ENCODE measurements at places on chromosomes 3 and 15.

- DNase-seq: no peak
Observed at GRCh38 chr3:168395551-168395950, 299.8 kb upstream of the GOLIM4 start.

- no peak for DNase-seq
Observed at GRCh38 chr3:127786353-127787070, 35.8 kb downstream of the MGLL start.

- no peak for DNase-seq
Observed at GRCh38 chr3:104178680-104179079, 1188.0 kb upstream of the ALCAM start.

DNA sequence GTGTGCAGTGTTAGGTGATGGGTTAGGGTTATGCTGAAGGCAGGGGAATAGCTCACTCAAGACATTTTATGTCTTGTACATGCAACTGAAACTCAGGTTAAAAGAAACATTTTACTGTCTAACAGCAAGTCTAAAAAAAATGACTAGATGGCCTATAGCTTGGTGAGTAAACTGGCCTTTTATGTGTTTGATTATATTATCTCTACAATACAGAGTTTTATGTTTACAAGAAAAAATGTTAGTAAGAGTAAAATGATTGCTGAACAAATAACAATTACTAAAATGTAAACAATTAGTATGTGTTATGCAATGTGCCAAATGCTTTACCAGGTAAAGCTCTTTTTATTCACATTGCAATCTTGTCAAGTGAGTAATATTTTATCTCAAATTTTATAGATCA is 1039.6 kb downstream of the ROBO2 start:
- no peak for DNase-seq

DNA sequence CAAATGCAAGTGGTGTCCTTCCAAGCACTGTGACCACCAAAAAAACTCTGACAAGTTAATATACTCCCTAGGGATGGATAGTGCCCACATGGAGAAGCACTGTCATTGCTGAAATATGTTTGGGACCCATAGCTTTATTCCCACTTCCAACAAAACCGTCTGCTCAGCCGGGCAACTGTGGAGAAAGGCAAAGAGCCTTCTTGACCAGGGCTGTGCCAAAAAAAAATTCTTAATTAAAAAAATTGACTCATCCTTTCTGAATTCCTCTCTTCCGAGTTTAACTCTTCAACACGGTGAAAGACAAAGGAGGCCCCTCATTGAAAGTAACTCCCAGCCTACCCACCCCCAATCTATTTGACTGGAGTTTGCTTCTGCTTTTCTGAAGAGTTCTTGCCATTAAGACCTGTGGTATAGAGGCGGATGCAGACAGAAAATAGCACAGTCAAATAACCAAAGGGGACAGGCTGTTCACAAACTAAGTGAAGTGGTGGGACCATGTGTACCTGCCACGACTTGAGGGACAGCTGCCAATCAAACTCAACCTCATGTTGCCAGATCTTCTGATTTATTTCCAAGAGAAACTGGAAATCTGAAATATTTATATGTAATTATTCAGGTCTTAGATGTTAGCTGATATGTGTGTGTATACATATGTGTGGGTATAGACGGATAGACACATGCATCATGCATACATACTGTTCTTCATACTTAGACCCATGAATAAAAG is 135.4 kb upstream of the PFN2 start:
- no peak for DNase-seq

- no peak for DNase-seq
Observed at GRCh38 chr15:59203008-59203407, 3.6 kb upstream of the LDHAL6B start.

GRCh38 chr15:69996321-69997160 is 101.2 kb downstream of the TLE3 start:
- no peak for DNase-seq

- DNase-seq: no peak
Observed at GRCh38 chr3:62529230-62529629, 155.9 kb upstream of the FEZF2 start.

GRCh38 chr3:192915304-192915703 is 2.4 kb downstream of the MB21D2 start:
- DNase-seq: no peak

DNA sequence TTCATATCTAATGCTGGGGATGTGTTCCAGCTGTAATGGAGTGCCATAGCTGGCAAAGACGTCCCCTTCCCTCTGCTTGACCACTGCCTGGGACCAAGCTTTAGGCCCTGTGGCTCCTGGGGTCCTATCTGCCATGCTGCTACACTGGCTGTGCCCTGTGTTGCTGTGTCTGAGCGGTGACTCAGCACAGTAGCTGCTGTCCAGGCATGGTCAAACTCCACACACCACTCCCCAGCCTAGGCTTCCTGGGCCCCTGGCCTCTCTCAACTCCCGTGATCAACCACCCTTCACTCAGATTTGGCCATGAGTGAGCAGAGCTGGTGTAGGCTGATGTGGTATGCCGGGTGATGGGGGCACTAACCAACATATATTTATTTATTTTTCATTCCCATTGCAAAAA is 27.0 kb downstream of the EPHB1 start:
- DNase-seq: no peak

- DNase-seq: no peak
Observed at GRCh38 chr15:100727291-100727851, 125.0 kb downstream of the ASB7 start.

DNA sequence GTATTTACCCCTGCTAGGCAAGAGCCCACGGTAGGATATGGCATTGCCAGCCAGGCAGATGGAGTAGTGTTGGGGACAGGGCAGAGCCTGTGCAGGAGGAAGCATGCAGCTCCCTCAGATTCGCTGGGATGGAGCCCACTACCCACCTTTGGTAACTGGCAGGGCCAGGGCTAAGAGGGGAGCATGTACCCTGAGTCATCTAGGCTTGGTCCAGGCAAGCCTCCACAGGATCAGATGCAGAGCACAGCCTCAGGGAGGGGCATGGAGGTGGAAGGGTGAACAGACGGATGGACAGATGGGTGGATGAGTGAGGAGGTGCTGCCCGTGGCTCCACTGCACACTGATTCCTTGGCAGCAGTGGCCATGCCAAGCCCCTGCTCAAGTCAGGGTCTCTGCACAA is 33.0 kb downstream of the IL20RB start:
- no peak for DNase-seq

GRCh38 chr3:133842158-133842557 is 36.5 kb downstream of the SRPRB start:
- DNase-seq: no peak

GRCh38 chr3:194598771-194599557 is 34.3 kb downstream of the TMEM44 start:
- no peak for DNase-seq

- DNase-seq: no peak
Observed at GRCh38 chr3:175940881-175941280, 1081.7 kb downstream of the NAALADL2 start.

DNA sequence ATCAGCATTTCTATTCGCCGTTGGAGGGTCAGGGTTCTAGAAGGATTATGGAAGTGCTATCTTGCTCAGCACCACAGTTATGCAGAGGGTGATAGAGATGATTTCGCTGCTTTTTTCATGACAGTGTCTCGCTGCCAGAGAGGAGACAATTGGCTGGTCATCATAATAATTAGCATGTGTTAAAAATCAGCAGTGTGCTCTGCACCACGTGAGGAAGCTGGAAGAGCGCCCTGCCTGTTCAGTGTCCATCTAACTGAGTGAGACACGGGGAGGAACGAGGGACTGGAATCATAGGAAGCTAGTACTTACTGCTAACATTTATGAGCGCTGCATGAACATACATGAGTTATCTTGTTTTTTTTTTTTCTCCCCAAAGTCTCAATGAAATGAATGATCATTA is 116.2 kb upstream of the PLAAT1 start:
- no peak for DNase-seq

GRCh38 chr3:121619691-121620090 is 26.5 kb downstream of the FBXO40 start:
- no peak for DNase-seq

GRCh38 chr15:27933562-27933961 is 165.6 kb downstream of the OCA2 start:
- no peak for DNase-seq

DNA sequence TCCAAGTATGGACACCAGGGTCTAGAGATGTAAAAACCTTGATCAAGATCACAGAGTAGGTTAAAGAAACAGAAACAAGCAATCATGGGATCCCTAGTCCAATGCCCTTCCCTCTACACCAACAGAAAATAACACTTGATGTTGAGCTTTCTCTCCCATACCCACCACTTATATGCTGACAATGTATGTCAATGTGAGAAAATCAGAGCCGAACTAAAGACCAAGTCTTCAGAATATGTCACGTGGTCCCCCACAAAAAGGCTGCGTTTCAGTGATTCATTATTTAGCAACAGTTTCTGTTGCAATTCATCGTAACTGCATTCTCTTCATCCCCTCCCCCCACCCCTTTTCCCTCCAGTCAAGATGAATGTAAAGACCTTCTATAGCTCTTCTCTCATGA is 278.9 kb upstream of the STT3B start:
- no peak for DNase-seq

- DNase-seq: no peak
Observed at GRCh38 chr15:77168141-77168540, 97.2 kb upstream of the TSPAN3 start.

DNA sequence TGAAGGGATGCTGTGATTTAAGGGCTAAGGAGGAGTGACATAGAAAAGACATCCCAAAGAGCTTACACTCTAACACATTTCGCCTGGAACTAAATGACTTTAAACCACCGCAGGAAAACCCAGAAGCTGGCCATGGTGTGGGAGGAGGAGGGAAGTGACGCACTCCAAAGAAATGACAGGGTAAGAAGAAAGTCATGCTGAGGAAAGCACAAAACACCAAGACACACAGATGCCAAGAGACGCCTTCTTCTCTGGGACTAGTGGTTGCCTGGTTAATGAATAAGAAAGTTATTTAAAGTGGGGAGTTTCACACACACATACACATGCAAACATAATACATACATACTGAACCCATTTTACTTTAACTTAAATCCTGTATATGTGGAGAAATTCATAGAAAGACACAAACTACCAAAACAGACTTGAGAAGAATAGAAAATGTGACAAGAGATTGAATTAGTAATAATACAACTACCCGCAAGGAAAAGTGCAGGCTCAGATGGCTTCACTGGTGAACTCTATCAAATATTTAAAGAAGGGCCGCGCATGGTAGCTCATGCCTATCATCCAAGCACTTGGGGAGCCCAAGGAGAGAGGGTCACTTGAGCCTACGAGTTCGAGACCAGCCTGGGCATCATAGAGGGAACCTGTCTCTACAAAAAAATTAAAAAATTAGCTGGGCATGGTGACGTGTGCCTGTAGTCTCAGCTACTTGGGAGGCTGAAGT is 125.5 kb downstream of the NSMCE3 start:
- DNase-seq: no peak

GRCh38 chr15:34883633-34884032 is 85.9 kb downstream of the AQR start:
- DNase-seq: no peak

DNA sequence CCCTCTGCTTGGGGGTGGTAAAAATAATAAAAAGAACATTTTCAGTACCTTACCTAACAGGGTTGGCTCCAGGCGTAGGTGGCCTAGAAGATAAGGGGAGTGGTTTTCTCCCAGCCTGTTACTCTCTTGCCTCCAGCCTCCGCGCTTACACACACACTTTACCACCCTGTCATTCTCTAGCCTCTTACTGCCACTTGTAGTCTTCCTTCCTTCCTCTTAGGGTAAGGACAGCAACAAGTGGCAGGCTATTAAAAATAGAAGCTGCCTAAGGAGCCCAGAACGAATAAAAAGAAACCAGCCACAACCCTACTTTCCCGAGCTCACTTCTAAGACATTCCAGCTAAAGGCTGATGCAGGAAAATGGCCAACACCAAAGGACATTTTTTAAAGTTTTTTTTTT is 9.6 kb upstream of the LIPH start:
- DNase-seq: no peak

DNA sequence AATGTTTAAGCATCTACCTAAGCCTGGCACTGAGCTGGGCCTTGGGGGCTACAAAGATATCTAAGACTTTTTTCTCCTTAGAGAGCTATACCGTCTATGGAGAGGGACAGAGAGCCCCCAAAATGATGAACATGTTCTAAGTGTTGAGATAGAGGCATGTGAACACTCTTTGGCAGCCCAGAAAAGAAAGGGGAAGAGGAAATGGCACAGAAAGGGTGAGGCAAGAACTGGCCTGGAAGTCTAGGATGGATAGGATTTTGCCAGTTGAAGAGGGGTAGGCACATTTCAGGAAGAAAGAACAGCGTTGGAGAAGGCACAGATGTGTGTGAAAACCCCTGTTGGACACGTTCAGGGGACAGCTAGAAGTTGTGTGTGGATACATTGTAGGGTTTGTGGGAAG is 276.2 kb upstream of the LRRFIP2 start:
- DNase-seq: no peak
